Activated naive CD4-positive, alpha-beta T cell treated with anti-CD3 and anti-CD28 coated beads for 36 hours (primary cell): ENCODE measurements at places on chromosomes 2 and 18. TPM values are rescaled to one million over a fixed set of nuclear protein-coding genes. Genes with fewer than 3 reads are reported as not detected.

- DNase-seq: no peak
Measured at GRCh38 chr2:168993538-168993937, 37.6 kb downstream of the ABCB11 start.

DNA sequence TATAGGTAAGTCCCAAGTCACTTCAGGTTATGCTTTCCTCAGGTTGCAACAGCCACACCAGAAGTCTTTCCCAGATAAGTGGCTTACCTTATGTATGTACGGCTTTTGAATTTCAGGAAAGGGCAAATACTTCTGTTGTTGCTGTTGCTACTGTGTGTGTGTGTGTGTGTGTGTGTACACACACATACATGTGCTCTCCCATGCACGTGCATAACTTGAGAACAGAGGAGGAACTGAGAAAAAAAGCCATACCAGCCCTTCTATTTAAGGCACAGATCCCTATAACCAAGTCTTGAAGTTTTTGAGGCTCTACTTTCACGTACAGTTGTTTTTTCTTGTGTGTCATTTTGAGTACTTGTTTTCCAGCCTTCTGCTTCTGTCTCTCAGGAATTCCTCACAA is 62.4 kb downstream of the WDPCP start:
- no peak for DNase-seq

DNA sequence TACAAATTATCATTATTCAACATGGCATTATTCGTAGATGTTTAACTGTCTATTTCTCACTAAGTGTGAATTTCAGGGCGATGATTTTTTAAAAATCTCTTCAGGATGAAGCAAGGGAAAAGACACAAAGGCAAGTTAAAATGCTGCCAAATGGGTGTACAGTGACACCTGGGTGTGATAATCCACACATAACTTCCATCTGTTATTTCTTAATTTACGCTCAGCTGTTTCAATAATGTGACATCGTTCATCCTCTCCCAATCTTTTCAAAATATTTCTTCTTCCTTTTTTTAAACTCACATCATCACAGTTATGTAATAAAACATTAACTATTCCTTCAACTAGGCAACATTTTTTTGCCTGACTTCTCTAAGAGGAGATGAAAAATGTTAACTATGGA is 10.6 kb downstream of the PDE1A start:
- no peak for DNase-seq

Gene LRPPRC
- total RNA-seq: 170 TPM

GRCh38 chr2:214077727-214078126 is 333.1 kb upstream of the VWC2L start:
- no peak for DNase-seq

Gene ANKRD29
- not detected for total RNA-seq

- DNase-seq: no peak
Measured at GRCh38 chr2:240404174-240404852, 31.1 kb upstream of the GPC1 start.

Gene DTNA
- total RNA-seq: 0.43 TPM

- no peak for DNase-seq
Measured at GRCh38 chr2:73972846-73973245, 11.9 kb upstream of the TET3 start.

GRCh38 chr18:44637210-44638033 is 43.3 kb upstream of the SETBP1 start:
- peak; percentile 8 for DNase-seq

- DNase-seq: no peak
Measured at GRCh38 chr2:237354892-237355291, 59.1 kb downstream of the COL6A3 start.

Gene GDF7
- total RNA-seq: not detected

Gene CAMKMT
- total RNA-seq: 12.8 TPM

DNA sequence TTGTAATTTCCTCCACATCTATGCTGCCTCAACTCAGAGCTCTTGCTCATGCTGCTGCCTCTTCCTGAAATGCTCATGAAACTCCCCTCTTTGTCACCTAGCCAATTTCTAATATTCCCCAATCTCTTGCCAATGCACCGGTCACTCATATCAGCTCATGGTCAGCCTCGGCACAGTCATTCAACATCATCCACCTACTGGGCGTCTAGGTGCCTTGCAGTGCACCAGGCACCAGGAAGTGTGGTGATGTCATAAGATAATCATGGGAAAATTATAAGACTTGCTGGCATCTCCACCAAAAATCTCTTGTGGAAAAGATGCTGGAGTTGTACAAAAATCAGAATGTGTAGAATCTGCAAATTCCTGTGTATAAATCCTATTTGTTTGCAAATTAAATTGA is 52.6 kb upstream of the RAB27B start:
- DNase-seq: no peak

DNA sequence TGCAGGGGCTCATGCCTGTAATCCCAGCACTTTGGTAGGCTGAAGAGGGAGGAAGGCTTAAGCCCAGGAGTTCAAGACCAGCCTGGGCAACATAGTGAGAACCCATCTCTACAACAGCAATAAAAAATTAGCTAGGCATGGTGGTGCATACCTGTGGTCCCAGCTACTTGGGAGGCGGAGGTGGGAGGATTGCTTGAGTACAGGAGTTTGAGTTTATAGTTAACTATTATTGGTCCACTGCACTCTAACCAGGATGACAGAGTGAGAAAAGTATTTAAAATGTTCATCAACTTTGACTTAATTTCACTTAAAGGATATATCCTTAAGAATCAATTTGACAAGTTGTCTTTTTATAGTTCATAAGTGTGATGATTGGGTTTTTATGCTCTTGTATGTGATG is 14.3 kb upstream of the GPD2 start:
- DNase-seq: no peak

Gene CFAP221
- total RNA-seq: not detected

Gene TCF23
- not detected for total RNA-seq

DNA sequence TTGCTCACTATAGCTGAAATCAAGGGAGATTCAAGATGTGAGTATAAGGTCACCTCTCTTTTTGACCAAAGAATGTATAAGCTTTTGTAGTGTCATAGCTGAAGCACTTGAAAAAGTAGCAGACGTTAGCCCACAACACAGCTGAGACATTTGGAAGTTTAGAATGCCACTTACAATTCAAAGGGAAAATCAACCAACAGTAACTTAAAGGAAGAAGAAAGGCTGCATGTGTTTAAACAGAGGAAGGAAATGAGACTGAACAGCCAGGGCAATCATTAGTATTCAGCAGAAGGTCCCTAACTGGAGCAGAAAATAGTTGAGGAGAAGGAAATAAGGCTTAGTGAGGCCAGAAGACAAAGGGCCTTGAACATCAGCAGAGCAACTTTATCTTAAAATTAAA is 23.5 kb upstream of the SCG2 start:
- DNase-seq: no peak

DNA sequence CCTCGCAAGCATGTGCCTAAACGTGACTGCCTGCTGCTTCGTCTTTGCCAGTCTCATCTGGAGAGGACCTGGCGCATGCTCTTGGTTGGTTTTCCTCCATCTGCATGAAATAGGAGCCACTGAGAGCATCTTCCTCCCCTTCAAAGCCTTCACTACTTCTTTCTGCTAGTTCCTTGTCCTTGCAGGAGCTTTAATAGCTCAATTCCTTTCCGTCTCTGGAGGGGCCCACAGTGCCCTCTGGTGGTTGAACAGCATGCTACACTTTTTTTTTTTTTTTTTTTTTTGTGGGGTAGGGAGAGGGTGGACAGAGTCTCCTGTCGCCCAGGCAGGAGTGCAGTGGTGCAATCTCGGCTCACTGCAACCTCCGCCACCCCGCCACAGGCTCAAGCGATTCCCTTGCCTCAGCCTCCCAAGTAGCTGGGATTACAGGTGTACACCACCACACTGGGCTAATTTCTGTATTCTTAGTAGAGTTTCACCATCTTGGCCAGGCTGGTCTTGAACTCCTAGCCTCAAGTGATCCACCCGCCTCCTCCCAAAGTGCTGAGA is 59.6 kb downstream of the SP110 start:
- peak; percentile 66 for DNase-seq

- no peak for DNase-seq
Measured at GRCh38 chr2:208674919-208675318, 268.3 kb downstream of the PTH2R start.

Gene BOLL
- 0.12 TPM for total RNA-seq

Gene ASB18
- total RNA-seq: not detected

DNA sequence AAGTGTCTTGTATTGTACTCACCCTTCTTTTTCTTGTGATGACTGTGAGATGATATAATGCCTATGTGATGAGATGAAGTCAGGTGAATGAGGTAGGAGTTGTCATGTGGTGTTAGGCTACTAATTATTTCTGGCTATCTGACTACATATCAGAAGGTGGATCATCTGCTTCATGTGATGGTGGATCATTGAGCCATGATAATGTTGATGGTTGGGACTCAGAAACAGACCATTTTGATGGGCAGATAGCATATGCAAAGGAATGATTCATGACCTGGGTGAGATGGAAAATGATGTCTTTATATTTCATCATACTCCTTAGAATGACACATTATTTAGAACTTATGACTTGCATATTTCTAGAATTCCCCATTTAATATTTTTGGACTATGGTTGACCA is 19.5 kb downstream of the ANKRD30B start:
- no peak for DNase-seq

Gene EFR3B
- 0.42 TPM for total RNA-seq

Gene VPS54
- total RNA-seq: 7.7 TPM

Gene UPP2
- not detected for total RNA-seq

DNA sequence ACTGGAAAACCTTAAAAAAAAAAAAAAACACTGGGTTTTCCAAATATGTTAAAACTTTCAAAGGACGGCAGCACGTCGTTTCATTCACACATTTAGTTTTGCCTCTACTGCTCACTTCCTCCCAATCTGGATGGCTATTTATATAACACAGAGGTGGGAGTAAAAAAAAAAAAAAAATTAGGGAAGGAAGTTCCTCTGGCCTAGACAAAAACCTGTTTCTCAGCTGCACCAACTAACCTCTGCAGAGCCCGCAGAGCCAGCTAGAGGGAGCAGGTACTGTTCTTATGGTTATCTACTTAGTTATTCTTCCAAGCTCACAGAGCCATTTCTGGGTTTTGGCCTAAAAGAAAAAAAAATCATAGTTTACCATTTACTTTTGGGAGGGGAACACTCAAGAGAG is 28.1 kb downstream of the SLC1A4 start:
- no peak for DNase-seq

DNA sequence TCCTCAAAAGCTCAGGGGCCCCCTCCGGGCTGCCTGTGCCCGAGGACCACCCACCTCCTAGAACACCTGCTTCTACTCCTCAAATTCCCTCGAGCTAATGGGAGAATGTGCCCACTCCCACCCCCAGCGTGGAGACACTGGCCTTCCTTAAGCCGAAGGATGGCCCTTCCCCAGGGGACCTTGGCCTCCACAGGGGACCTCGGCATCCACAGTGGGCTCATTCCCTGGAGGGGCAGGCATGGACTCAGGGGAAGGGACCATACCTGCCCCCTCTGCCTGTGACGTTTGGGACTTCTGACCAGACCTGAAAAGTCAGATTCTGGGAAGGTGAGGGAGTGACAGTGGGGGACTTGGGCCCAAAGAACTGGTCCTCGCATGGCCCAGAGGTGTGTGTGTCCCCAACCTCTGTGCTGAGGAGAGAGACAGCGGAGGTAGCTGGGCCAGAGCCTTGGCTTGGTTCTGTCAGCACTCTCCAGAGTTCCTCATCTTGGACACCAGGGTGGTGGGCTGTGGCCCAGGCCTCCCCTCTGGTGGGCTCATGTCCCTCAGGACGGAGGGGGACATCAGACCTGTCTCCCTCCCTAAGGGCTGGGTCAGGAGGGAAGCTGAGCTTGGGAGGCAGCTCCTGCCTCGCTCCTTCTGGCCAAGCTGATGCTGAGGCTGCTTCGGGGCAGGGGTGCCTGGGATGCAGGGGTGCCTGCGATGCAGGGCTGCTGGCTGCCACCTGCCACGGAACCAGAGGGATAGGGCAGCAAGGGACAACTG is 240.4 kb downstream of the HAUS1 start:
- DNase-seq: no peak

- DNase-seq: peak; percentile 67
Measured at GRCh38 chr2:160427629-160428404, 65.8 kb downstream of the RBMS1 start.

DNA sequence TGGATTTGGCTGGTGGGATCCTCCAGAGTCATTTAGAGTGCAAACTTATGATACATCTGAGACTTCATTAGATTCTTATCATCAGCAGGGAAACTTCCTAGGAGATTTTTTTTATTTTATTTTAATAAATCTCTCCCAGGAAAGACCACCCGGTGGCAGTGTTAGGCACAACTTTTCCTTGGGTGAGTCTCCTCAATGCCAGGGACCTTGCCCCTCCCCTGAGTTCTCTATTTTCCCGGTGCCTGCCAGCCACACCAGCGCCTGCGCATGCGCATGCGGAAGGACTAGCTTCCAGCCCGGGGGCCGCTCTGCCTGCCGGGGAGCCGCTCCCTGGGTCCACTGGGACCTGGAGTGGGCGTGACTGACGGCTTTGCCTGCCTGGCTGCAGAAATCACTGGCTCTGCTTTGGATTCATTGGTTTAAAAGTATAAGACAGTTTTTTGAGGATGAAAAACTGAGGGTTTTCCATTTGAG is 86.6 kb downstream of the TMEM182 start:
- peak; percentile 13 for DNase-seq

DNA sequence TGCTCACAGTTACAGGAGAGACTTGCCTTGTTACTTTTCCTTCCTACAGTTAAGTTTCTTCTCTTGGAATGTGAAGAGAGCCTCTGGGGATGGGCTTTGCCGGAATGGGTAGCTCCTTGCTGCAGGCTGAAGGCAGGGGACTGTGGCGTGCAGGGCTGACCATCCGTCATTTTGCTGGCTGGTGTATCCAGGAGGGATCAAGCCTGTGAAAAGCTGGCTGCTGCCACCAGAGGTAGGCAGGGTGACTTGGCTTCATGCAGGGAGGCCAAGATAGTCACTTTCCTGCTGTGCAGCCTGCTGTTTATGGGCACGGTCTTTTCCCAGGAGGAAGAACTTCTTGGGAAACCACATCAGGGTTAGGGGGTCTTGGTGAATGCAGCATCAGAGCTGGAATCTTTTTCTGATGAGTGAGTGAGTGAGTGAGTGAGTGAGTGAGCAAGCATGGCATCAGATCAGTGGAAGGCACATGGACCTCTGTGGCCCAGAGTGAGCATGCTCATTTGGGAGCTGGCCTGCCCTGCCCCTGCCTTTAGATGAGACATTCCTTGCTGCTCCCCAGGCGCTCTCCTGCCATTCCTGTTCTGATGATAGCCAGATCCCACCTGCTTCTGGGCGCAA is 33.0 kb downstream of the FHOD3 start:
- no peak for DNase-seq

DNA sequence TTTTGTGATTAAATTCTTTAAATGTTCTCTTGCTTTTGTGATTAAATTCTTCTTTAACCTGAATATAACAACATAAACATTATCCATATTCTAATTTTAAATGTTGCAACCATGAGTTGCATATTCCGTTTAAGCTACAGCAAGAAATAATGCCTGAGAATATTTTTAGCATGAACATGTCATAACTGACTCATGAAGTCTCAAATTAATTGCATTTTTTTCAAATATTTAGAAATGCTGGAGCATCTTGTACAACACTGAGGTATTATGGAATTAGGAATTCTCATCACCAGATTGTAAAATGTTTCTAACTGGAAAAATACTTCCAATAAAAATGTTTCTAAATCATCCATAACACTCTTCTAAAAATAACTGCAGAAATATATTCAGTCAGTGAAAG is 14.7 kb downstream of the ROCK2 start:
- DNase-seq: no peak

Gene DCDC2C
- total RNA-seq: not detected

Gene FSIP2
- not detected for total RNA-seq
